ENCODE measurements at places on chromosomes 4 and X.

DNA sequence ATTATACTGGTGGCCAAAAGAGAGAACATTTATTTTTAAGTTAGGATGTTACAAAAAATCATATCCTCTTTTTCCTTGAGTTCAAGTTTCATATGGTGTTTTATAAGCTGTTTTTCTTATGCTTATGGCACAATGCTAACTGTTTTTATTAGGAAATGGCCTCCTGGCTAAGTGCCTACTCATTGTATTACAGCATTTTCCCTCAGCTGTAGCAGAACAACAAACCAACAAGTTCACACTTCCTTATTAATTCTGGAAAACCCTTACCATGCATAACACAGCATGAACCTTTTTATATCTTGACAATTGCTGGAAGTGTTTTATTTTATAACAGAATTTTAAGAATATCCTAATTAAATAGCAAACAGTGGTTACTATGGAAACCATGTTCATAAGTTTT is 165.8 kb downstream of the GASK1B start:
- no peak for DNase-seq

DNA sequence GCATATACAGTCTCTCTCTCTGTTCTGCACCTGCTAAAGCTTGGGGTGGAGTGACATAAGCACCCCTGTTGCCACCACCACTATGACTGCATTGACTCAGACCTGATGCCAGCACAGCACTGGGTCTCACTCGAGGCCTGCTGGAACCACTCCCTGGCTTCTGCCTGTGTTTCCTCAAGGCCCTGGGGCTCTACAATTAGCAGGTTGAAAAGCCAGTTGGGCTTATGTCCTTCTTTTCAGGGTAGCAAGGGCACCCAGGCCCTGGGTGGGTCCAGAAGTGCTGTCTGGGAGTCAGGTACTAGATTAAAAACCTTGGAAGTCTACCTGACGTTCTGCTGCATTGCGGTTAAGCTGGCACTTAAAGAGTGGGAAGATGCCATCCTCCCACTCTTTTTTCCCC is 50.5 kb upstream of the MAGEC3 start:
- no peak for DNase-seq

DNA sequence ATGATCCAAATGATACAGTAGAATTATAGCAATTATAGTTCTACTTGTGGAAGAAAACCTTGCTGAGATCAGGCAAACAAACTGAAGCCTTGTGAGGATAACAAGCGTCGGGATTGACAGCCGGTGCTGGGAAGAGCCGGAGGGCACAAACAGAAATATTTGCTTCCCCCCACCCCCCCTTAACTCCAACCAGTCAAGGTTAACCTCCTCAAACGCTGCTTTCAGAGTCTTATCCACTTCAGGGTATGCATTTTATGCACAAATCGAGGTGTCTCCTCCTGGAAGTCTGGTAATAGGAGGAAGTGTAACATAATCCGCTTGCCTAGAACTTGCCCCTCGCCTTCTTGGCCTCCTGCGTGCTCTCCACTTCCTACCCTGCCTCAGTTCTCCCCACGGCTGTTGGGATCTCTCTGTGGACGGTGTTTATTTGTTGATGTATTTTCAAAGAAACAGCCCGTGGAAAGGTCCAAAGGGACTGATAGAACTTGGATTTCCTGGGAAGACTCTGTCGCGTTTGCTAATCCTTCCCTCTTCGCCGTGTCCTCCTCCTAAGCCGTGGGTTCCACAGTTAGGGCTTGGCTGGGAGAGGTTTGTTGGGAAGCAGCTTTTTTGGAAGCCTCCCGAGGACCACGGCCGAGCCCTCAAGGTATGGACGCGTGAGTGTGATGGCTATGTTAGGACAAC is 4.1 kb upstream of the ARX start:
- no peak for DNase-seq

GRCh38 chr4:28267166-28267565 is 1406.5 kb downstream of the STIM2 start:
- DNase-seq: no peak

DNA sequence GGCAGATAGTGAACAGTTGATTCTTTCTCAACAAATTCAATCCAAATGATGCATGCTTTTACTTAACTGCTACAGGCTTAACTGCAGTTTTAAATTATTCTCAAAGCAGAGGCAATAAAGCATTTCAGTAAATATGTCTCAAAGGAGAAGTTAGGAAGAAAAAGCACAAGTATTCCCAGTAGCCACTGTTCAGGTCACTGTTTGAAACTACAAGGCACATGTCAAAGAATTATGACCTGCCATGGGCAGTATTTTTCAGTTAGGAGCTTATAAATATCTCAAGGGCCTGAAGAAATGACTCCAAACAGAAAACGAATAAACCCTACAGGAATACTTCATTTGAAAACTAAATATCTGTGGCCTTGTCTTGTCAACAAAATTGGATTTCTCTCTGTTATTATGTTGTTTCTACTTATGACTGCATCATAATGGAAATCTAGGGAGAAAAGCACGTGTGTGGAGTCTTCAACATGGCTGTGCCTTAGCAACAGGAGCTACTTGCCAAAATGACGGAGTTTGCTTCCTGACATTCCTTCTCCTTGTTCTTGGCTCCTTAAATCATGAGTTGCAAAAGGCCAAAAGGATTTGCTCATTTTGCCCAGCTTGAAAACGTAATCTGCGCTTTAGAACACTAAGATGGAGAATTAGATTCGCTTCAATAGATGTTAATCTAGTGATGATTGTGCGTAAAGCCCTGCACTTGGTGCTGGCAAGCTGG is 67.6 kb upstream of the GPR101 start:
- no peak for DNase-seq

DNA sequence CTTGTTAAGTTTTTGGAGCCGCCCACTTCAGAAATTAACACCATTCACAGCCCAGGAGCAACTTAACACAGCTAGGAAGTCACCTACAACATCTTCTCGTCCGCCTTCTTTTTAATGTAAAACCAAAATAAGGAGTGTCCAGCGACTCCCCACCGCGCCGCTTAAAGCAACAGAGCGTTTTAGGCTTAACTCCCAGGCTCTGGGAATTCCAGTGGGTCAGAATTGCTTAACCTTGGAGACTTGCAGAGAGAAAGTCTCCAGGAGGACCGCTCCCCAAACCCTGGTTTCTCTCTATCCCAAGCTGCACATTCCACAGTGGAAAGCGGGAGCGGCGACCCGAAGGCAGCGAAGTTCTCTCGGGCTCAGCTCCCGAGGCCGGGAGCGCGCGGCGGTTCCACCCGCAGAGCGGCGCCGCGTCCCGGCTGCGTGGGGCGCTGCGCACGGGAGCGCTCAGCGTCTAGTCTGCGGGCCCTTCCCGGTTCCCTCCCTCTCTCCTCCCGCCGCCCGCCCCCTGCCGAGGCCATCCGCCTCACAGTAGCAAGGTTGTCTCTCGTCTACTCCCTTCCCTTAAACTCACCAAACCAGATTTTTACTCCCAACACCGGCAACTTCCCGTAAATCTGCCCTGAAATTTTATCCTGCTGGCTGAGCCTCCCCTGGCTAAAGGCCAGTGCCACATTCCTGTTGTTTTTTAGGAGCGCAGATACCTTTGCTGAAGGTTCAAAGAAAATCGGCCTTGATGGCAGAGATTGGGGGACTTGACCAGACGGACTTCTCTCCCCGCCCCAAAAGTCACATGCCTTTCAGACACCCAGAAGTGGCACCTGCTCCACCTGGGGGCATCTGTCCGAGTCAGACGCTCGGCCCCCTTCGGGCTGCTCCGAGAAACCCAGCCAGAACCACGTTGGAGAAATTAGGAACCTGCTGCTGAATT is at the start of gene RBM47:
Gene RBM47 (minus strand): TSS at position 464 of the 934 bp plus-strand sequence. CDS start 190,971 bp downstream, outside the sequence.
- no peak for DNase-seq

GRCh38 chr4:110184791-110185155 is 13.6 kb downstream of the ELOVL6 start:
- no peak for DNase-seq

DNA sequence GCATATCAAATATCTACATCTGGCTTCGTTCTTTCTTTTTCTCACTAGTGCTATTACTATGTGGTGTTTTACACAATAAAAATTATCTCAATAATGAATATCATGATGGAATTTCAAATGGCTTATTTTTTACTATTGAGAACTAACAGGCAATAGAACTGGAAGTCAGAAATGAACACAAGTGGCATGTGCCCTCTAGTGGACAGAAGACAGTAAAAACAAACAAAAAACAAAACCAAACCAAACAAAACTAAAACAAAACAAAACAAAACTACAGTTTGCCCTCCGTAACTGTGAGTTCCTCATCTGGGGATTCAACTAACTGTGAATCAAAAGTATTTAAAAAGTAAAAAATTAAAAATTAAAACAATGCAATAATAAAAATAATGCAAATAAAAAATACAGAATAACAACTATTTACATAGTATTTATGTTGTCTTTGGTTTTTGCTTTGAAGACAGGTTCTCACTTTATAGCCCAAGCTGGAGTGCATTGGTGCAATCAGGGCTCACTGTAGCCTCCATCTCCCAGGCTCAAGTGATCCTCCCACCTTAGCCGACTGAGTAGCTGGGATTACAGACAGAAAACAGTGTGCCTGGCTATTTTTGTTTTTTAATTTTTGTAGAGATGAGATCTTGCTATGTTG is 195.6 kb upstream of the TACR3 start:
- no peak for DNase-seq

Data from activated CD4-positive, alpha-beta T cell treated with anti-CD3 and anti-CD28 coated beads for 1 hour (primary cell).